KBM-7 (cell line): ENCODE measurements at places on chromosomes 1 and 21.

DNA sequence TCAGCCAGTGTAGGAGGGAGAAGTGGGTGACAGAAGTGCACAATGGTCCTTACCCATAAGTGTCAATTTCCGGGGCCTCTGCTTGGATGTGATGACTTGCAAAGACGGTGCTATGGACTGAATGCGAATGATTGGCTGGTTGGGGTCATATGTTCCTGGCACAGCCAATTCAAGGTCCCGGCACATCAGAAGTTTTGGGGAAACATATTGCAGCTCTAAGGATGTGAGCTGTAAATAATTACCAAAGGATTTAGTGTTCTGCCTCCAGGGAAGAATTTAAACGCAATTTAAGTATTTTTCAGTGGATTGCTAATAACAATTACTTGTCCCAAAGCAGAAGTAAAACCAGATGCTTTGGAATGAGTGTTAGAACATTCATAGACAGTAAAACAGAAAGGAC lies 26.9 kb upstream of the EXOSC10 start:
- DNase-seq, result no peak

GRCh38 chr1:25065795-25066238 lies 135.7 kb upstream of the RUNX3 start:
- no peak for DNase-seq

DNA sequence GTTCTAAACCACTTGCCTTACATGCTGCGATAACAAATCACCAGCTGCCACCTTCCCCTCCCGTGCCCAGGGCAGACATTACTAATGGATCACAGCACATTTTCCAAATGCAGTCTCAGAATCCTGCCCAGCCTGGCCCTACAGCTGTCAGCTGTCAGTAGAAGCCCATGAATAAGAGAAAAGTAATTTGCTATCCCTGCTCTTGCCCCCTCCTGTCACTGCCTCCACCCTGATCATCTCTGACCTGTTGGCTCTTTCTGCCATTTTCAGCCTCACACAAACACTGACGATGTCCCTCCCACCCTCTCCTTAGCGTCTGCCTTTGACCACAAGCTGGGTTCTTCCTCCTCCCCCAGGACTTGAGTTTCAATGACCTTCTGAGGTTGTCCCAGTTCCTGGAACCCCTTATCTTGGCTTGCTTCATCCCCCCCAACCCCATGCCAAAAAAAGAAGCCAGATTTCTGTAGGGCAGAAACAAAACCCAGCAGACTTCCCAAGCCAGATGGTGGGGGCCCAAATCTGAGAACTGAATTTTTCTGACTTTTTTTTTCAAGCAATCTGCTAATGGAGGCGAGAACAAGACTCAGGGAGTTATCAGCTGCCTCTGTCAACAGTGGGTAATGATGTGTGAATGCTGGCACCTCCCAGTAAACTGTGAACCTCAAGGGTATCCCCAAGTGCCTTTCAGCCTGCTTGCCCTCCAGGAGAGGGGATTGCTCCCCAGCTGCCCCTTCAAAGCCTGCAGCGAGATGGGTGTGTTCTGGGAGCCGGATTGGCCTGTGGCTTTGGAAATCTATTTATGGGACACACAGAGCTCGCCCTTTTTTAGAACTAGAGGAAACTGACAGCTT lies 216.5 kb upstream of the VAMP3 start:
- DNase-seq, result no peak

DNA sequence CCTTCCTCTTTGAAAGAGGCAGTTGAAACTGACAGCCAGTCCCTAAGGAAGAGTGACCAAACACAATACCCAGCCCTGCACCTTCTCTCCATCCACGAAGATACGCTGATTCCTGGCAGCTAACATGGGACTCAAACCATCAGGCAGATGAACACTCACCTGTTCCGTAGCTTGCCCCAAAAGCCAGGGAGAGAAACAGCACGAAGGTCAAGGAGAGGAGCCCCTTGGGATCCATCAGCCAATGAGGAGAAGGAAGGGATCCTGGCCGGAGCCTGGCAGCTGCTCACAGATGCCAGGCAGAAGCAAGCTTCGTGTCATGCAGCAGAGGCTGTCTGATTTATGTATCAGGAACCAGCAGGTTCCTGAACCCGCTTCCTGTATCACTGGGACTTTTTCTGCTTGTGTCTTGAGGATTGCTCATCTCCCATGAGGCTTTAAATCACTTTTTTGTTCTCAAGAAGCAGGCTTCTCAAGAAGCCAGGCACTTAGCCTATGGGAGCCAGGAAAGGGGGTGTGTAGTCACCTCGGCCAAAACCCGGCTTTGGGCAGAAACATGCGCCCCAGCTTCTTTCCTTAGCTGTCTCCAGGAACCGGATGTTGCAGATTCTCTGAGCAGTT lies at the start of gene SLAMF1:
TSS of gene SLAMF1 (minus strand) at position 334 of the 618 bp plus-strand sequence. CDS start at position 235, 99 bp downstream.
- peak; percentile 64 for DNase-seq

- DNase-seq, result no peak
Observed at GRCh38 chr1:39132505-39133339, 71.8 kb upstream of the MACF1 start.

- no peak for DNase-seq
Observed at GRCh38 chr1:119186471-119186870, 46.0 kb upstream of the WARS2 start.

DNA sequence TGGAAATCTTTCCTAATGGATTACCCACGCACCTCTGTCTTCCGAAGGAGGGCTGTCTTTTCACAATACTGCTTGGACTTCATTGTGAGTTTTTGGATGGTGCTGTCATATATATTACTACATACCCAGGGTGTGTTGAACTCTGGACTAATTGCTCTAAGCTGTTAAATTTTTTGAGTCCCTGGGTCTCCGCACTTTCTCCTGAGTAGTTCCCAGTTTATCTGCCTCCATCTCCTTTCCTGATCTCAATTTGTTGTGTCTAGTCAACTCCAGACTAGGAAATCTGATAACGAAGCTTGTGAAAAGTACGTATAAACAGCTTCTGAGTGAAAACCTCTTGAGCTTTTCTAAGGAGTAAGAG lies 211.1 kb downstream of the ROR1 start:
- no peak for DNase-seq

- peak; percentile 12 for DNase-seq
Observed at GRCh38 chr1:178575611-178576361, 62.9 kb downstream of the TEX35 start.

GRCh38 chr1:161367684-161368400 lies at the start of gene CFAP126:
Gene CFAP126 (minus strand): TSS chr1:161367876. CDS start chr1:161367868, 8 bp downstream.
- peak; percentile 83 for DNase-seq
